NCI-H187 (cell line): ENCODE measurements at places on chromosomes 2 and 18.
A peak's percentile ranks its signal among the peaks of the same experiment; 100 is the strongest.

DNA sequence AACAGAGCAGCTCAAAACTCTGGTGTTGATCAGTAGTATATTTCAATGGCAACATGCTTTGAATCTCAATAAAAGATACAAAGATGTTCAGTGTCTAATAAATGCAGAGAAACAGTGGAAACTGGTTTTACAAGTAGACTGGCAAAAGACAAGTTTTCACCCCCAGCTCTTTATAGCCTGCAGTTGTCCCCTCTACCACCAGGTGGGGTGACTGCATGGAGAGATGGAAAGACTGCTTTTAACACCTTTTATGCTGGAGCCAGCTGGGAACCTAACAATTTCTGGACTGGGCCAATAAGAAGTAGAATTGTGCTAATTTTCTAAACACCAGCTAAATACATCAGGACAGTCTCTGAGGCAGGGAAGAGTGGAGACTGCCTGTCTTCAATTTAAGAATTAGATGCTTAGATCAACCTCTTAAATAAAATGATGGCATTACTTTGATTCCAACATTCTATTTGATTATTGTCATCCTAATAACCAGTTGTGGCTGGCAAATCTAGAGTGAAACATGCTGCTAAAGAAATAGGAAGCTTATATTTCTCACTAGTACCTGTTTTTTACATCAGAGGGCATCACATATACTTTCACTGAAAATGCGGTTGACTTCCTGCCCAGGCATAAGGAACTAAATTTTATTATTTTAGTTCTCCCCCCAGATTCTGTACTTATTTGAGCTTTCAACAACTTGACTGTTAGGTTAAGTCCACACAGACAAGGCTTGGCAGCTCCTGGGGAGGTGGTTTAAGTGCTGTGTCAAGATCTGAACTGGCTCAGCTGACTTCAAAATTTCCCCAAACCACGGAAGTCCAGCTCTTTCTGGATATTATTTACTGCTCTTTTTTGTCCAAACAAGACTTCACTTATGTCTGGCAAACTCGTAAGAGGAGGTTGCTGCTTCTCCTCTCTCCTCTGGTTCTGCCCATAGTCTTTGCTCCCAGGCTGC lies 140.5 kb downstream of the TPGS2 start:
- peak; percentile 18 for DNase-seq

DNA sequence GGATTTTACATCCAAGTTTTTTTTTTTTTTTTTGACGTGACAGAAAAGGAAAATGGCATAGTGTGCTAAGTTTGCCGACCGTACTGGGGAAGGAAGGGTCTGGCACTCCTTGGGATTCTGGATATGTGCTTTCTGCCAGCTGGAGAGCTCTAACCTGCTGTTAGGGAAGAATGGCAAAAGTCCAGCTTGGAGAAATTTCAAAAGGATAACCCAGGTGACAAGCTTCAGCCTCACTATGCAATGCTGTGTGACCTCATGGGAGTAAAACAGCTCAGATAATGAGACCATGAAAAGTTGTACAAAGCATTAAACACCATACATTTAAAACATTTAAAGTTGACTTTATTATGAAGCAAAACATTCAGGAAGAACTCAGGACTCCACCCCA lies 10.3 kb upstream of the GPR45 start:
- DNase-seq, result no peak

GRCh38 chr2:178707476-178707875 lies 99.7 kb downstream of the TTN start:
- no peak for DNase-seq

DNA sequence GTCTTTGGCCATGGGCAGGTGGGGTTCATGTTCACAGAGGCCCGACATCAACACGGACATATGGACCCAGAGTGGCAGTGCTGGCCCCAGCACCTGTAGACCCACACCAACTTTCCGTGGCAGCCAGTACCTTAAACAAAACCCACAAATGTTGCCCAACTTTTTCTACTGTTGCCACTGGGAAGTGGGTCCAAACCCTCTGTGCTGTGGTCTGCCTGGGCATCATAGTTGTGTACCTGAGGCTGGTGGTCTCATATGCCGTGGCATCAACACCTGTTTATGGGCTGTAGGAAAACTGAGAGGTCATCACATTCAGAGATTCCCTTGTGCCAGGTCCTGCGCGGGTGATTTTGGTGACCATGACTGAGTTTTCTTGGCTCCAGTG lies 79.9 kb downstream of the SH3RF3 start:
- no peak for DNase-seq

DNA sequence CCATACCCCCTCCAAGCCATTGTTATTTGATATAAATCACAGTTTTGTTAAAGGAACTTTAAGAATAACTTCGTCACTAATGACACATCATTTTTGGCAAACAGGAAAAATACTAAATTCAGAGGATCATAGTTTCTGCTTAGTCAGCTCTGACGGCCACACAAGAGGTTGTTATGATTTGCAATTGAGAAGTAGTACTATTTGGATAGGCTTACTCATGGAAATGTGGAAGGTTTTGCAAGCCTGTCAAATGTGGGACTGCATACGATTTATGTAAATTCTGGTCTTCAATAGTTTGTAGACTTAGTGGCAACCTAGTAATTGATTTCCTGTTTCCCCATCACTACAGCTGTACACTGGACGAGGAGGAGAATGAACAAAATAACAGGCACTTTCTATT lies 108.1 kb downstream of the ARHGEF33 start:
- DNase-seq, result no peak

- DNase-seq, result peak; percentile 35
Observed at GRCh38 chr2:38076152-38076709, 280 bp upstream of the CYP1B1 start.

- DNase-seq, result no peak
Observed at GRCh38 chr18:47254341-47254939, 3.0 kb upstream of the SKOR2 start.

GRCh38 chr2:191109888-191110287 lies 40.9 kb downstream of the STAT4 start:
- peak; percentile 2 for DNase-seq

GRCh38 chr18:67151366-67151765 lies 365.2 kb downstream of the DSEL start:
- DNase-seq, result no peak

- no peak for DNase-seq
Observed at GRCh38 chr2:85137156-85137555, 4.0 kb downstream of the TCF7L1 start.

DNA sequence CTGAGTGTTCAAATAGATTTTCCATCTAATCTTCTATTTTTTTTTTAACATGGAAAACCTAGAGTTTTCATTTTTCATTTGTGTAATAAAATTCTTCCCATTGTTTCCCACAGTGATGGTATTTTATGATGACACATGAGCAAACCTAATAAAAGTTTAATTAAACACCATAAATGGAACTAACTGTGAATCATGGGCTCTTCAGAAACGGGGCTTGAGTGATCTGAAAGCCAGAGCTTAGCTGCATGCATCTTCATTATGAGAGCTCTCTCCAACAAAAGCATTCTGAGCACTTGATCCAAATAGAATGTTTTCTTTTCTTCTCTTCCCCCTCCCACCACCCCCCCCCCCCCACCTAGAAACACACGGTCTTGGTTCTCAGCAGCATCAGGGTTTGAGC lies 82.1 kb upstream of the REV1 start:
- no peak for DNase-seq

DNA sequence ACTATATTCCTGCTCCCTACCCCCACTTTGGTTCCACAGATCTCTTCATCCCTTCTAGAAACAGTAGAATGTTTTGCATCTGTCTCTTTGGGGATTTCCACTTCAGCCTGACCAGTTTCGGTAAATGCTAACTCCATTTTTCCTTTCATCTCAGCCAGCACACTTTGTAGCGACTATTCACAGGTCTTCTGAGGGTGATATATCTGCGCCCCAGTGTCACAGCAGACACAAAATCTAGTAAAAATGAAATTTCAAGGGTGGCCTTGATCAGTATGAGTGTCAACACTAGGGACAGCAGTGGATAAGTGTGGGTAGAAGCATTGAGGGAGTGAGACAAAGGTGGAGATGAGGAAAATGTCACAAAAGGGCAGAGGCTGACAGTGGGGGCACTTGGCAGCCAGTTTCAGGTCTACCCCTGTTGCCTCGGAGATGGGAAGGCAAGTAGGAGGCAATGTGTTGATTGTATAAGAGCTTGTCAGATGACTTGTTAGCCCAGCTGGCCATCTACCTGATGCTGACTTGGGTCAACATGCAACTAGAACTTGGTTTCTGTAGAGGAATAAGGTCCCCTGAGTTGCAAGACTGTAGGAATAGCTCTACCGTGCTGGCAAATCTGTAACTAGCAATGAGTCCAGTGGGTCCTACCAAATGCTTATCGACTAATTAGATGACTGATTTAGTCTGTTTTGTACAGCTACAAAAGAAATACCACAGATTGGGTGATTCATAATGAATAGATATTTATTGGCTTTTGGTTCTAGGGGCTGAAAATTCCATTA lies 60.7 kb downstream of the CXCR4 start:
- no peak for DNase-seq

DNA sequence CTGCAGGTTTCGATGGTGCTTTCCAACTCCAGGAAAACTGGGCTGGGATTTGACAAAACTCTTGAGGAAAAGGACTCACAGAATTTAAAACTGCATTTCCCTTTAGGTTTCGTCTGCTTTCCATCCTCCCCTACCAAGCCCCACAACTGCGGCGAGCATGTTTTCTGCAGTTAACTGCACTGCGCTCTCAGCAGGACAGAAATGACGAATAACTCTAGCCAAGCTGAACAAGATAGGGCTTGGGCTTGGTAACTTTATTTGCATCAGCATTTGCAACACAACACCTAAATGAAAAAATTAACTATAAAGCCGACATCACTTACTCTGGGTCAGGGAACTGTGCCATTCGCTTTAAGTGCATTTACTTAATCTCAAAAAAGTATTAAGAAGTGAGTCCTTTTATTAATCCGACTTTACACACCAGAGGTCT lies 669 bp upstream of the PIKFYVE start:
- DNase-seq, result no peak

- DNase-seq, result no peak
Observed at GRCh38 chr2:27762951-27763906, 8.3 kb upstream of the MRPL33 start.

DNA sequence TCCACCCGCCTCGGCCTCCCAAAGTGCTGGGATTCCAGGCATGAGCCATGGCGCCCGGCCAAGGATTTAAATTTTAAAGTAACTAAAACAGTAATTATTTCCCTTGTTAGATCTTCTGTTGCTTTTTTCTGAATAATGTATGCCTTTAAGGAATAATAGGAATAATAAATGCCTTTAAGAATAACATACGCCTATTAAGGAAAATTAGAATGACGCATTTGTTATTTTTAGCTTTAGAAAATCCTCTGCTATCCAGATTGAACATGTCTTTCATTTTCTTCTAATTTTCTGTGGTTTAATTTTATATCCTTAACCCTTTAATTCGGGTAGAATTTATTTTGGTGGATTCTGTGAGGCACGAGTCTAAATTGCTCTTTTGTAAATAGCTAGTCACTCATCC lies 23.1 kb upstream of the TMBIM1 start:
- no peak for DNase-seq

- no peak for DNase-seq
Observed at GRCh38 chr2:140392824-140393223, 1612.6 kb upstream of the NXPH2 start.
